ENCODE measurements at places on chromosomes 3 and 15.

- DNase-seq = no peak
These were observed 167.0 kb upstream of the UBE2E2 start for GRCh38 chr3:23035927-23036640.

- no peak for DNase-seq
These were observed 254.5 kb upstream of the RORA start for GRCh38 chr15:61483599-61483998.

DNA sequence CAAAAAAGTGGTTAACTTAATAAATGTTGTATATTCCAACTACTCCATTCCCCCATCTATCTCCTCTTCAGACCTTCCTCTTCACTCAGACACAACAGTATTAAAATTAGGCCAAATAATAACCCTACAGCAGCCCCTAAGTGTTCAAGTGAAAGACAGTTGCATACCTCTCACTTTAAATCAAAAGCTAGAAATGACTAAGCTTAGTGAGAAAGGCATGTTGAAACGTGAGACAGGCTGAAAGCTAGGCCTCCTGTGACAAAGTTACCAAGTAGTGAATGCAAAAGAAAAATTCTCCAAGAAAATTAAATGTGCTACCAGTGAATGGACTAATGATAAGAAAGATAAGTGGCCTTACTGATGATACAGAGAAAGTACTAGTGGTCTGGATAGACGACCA is 71.7 kb downstream of the ANKRD28 start:
- no peak for DNase-seq

DNA sequence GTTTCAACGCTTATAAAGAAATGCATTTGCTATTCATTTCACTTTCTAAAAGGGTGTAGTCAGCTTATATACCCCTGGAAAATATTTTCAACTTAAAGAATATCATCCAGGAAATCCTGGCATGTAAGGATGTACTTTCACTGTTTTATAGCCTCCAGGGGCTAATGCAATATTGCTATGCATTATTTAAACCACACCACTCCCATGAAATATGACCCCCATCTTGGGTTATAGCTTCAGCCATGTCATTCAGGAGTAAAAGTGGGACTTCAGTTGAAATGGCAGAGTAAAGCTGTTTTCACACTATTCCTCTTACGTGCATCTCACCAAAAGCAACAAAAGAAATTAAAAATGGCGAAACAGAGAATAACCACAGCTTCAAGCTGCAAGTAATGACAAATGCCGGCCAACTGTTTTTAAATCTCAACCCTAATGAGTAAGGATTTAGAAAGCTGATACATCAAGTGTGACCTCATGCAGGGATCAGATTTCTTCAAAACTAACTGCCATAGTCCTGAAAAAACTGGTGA is 84.5 kb downstream of the COL6A6 start:
- DNase-seq = no peak

Measured in stimulated activated CD4-positive, alpha-beta T cell treated with anti-CD3 and anti-CD28 coated beads, TNF-alpha, amount 100 ng/mL, for 4 hours (primary cell).